CD4-positive, alpha-beta T cell (primary cell): ENCODE measurements at places on chromosomes 4 and X. TPM values are rescaled to one million over a fixed set of nuclear protein-coding genes. Genes with fewer than 3 reads are reported as not detected.

GRCh38 chr4:124883632-124884031 lies 171.1 kb upstream of the ANKRD50 start:
- DNase-seq: no peak

- DNase-seq: no peak
Measured at GRCh38 chrX:24553011-24553410, 87.9 kb downstream of the PDK3 start.

DNA sequence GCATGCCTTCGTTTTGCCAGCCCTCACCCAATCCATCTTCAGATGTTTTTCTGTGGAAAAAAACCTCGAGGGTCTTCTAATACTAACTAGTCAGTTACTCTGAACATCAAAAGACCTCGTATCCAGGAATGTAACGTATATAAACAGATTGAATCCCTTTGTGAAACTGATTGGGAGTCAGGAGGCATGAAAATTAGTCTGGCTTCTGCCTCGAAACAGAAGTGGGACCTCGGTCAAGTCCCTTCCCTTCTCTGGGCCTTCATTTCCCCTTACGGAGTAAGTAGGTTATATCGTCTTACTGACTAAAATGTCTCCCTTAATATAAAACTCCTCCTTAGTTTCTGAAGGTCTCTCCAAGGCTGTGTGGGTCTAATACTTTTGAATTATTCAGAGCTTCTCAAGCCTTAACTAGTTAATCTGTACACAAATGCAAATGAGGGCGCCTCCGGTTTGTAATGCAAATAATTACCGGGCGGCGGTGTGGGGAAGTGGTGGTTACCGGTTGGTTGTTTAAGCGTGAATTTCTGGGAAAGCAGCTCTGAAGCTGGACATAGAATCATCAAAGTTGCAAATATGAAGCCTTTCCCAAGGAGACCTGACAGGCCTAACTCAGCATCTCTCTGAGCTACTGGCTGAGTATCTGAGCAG lies 11.4 kb upstream of the NKRF start:
- no peak for DNase-seq

GRCh38 chr4:155777971-155778735 lies 19.3 kb downstream of the GUCY1B1 start:
- DNase-seq: no peak

GRCh38 chrX:39817754-39818470 lies 279.8 kb downstream of the BCOR start:
- no peak for DNase-seq

Gene BEX1
- total RNA-seq: 0.44 TPM

Gene SAGE1
- total RNA-seq: not detected

Gene EGFL6
- total RNA-seq: not detected

Gene CPZ
- not detected for total RNA-seq

Gene PNMA6E
- total RNA-seq: not detected

Gene CT45A10
- not detected for total RNA-seq

Gene MAGEA1
- not detected for total RNA-seq
